ENCODE measurements at places on chromosomes 11 and 22.
A peak's percentile ranks its signal among the peaks of the same experiment; 100 is the strongest.

GRCh38 chr11:95308512-95309035 lies 77.6 kb upstream of the SESN3 start:
- no peak for DNase-seq

DNA sequence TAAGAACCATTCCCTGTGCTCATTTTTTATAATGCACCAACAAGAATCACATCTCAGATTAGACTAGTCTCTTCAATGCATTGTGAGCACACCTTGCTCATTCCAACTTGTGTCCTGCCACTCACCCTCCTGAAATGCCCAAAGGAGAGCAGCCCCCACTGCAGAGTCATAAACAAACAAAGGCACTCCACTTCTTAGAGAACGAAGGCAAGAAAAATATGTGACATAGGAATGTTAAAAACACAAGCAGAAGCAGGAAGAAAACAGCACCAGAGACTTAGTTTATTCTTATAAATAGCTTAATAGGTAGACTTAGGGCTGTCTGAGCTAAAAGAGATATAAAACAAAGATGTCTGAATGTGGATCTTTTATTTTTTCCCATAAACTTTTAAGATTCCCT lies 57.2 kb downstream of the GUCY1A2 start:
- no peak for DNase-seq

DNA sequence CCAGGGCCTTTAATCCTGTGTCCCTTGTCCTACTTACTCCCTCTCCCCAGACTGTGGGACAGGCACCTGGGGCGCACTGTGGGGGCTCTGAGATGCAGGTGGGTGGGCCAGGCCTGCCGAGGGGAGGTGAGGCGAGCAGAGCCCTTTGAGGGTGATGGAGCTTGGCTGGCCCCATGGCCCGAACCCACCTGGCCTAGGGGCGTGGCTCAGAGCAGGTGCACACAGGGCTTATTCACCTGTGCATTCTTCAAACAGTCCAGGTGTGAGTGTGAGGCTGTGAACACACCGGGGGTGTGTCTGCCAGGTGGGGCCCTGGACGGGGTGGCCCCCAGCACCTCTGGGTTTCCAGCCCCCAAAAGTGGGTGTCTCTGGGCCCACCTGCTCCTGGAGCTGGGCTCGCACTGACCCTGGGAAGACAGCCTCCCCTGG lies 9.0 kb upstream of the MUC5AC start:
- no peak for DNase-seq

DNA sequence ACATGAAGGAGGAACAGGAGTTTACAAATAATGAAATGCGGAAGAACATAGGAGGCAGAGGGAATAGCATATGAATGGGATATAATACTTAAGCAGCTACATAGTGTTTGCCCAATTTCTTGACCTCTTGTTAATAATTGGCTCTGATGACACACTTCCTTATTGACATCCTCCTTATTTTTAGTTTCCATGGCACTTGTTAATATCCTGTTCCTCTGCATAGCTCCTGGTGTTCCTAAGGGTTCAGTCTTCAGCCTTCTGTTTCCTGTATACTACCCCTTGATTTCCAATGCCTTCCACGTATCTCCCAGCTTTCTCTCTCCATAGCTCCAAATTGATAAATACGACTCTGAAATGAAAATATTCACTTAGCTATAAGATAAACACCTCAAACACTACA lies 663.8 kb upstream of the API5 start:
- DNase-seq, result no peak

- peak; percentile 72 for DNase-seq
These were observed 67.2 kb upstream of the BMAL1 start for GRCh38 chr11:13210424-13210823.

GRCh38 chr11:78138694-78139421 lies 568 bp downstream of the ALG8 start:
- peak; percentile 82 for DNase-seq

DNA sequence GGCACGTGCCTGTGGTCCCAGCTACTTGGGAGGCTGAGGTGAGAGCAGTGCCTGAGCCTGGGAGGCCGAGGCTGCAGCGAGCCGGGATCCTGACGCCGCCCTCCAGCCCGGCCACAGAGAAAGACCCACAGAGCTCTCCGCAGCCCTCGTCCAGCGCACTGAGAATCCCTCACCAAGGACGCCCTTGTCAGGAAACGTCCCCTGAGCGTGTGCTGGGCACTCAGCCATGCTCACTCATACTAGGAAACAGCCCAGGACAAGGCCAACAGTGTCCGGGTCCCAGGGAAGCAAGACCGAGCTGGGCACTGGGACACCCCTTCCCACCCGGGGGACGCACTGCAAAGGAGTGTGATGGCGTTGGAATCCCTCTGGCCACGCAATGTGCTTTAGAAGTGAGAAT lies 14.5 kb downstream of the DEAF1 start:
- DNase-seq, result no peak

GRCh38 chr11:573146-573759 lies 3.0 kb upstream of the PHRF1 start:
- DNase-seq, result no peak
